ENCODE measurements at places on chromosomes 16 and 17.

DNA sequence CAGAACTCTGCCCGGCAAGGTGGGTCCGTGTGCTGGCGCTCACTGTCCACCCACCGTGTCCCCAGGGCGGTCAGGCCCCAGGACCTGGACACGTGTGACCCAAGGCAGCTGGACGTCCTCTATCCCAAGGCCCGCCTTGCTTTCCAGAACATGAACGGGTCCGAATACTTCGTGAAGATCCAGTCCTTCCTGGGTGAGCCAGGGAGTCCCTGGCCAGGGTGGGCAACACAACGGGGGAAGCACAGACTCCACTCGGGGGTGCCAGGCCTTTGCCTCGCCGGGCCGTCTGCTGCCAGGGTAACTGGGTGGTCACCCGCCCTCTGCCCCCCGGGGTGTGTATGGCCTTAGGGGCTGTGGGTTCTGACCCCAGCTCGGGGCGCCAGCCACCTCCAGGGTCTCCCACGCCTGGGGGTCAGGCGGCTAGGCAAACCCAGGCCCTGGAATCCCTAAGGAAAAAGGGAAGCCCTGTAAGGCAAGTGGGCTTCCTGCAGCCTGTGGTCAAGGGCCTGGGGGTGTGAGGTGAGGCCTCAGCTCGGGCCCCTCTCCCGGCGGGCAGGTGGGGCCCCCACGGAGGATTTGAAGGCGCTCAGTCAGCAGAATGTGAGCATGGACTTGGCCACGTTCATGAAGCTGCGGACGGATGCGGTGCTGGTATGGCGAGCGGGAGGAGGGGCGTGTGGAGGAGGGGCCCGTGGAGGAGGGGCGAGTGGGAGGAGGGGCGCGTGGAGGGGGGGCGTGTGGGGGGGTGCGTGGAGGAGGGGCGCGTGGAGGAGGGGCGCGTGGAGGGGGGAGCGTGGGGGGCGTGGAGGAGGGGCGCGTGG lies 6.5 kb downstream of the MSLN start:
- DNase-seq: no peak

DNA sequence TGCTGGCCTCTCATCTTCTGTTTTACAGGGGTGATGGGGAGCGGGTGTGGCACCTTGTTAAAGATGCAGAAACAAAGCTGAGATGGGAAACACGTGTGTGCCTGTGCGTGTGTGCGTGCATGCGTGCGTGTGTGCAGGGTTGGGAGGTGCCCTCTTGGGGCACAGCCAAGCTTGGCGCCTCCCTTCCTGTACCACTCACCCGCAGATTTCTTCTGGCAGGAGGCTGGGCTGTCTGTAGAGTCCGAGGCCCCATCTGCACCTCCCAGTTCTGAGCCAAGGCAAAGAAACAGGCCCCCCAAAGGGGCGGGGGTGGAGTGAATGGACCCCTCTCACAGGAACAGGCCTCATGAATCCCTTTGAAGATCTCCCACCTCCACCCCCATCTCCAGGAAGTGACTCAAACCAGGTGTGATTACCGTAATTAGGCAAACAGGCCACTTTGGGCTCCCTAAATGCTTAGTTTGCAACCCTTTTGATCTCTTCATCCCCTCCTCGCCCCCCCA lies 20.9 kb downstream of the TNS4 start:
- DNase-seq: no peak

GRCh38 chr17:15180121-15180561 lies 85.0 kb downstream of the PMP22 start:
- no peak for DNase-seq

- DNase-seq: no peak
Measured at GRCh38 chr16:73231944-73232554, 184.1 kb upstream of the ZFHX3 start.

- no peak for DNase-seq
Measured at GRCh38 chr17:43216762-43217613, 5.3 kb downstream of the TMEM106A start.

Data from myocyte (in vitro differentiated cells).